Fibroblast of the aortic adventitia (primary cell): ENCODE measurements at places on chromosomes 5 and 9.

DNA sequence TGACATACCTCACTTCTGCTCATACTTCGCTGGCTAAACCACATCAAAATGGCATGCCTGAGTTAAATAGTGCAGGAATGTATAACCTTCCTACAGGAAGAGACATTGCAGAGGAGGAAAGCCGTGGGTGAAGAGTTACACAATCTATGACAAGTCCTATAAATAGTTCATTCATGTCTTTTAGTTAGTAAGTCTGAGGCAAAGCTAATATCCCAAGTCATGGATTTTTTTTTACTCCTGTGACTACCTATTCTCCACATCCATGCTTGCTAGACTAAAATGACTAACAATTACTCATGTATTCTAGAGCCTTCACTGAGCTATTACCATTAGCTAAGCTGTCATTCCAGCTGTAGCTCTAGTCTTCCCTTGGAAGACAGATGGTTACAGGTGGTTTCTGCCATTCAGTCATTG, 391.3 kb downstream of the NR2F1-AS1 start:
- peak; percentile 87 for DNase-seq

DNA sequence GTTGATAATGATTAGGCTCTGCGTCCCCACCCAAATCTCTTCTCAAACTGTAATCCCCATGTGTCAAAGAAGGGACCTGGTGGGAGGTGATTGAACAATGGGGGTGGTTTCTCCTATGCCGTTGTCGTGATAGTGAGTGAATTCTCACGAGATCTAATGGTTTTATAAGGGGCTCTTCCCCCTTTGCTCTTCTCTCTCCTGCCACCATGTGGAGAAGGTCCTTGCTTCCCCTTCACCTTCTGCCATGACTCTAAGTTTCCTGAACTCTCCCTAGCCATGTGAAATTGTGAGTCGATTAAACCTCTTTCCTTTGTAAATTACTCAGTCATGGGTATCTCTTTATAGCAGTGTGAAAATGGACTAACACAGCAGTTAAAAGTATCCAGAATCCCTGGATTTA, 715.2 kb upstream of the DMAC1 start:
- no peak for DNase-seq

- no peak for DNase-seq
Measured at GRCh38 chr9:136020671-136021070, 59.5 kb upstream of the UBAC1 start.

- DNase-seq = peak; percentile 35
Measured at GRCh38 chr5:126971455-126972031, 58.8 kb downstream of the MARCHF3 start.

DNA sequence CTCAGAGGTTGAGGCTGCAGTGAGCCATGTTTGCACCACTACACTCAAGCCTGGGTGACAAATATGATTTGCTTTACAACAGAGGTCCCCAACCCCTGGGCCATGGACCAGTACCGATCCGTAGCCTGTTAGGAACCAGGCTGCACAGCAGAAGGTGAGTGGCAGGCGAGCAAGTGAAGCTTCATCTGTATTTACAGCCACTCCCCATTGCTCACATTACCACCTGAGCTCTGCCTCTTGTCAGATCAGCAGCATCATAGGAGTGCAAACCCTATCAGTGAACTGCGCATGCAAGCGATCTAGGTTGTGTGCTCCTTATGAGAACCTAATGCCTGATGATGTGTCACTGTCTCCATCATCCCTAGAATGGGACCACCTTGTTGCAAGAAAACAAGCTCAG, 42.5 kb downstream of the SAXO1 start:
- DNase-seq = no peak

GRCh38 chr5:74169701-74170100, 470.8 kb downstream of the ENC1 start:
- DNase-seq = peak; percentile 68

DNA sequence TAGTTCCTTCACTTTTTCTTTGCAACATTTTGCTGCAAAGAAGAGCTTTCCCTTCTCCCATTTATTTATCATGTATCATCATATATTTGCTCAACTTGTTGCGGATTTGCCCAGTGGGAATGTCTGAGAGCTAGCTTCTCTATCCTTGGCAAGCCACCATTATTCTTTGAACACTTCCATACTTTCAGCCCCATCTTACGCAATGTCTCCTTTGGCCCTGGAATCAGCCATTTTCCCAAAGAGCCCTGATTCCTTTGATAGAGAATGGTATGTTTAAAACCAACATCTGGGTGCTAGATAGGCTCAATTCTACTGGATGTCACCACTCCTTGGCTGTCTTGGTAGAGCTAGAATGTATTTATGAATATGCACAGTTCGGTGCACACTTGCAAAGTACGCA, 12.6 kb upstream of the SETD9 start:
- DNase-seq = peak; percentile 11

- no peak for DNase-seq
Measured at GRCh38 chr5:168480601-168481000, 5.7 kb upstream of the RARS1 start.

- no peak for DNase-seq
Measured at GRCh38 chr9:36764364-36765076, 191.8 kb downstream of the MELK start.

DNA sequence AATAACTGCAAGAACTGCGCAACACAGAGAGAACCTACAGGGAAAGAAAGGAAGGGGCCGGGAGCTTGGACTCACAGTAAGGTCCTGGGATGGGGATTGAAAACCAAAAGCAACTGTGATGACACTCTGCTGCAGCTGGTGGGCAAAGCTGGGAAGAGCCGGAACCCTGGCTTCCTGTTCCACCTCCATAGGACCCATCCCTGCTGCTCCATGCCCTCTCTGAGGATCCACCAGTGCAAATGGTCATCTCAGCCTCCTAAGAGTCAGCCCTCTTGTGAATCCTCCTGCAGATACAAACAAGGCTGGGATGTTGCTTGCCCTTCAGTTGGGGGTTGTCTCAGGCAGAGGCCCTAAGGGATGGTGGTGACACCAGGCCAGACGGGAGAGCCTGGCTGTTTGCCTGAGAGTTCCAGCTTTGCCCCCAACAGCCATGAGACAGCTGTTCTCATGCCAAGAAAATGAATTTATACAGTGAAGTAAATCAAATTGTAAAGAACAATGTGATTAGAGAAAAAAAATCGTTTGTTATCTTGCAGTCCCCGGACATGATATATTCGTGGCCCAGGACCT, 90.8 kb downstream of the TENT4A start:
- DNase-seq = no peak

DNA sequence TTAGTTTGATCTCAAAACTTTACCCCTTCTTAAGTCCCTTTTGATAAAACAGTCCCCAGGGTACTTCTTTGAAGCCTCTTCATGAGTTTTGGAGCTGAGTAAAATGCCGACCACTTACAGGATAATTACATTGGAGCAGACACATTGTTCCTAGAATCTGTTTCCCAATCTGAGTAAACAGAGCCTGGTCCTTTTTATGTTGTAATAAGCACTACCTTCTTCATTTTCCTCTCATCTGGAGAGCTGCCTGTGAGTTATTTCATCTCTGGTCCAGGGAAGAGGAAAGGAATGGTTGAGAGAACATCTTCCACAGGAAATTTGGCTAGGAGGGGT, 26.3 kb upstream of the GALNT10 start:
- DNase-seq = no peak

GRCh38 chr5:51746023-51746422, 362.8 kb downstream of the ISL1 start:
- DNase-seq = no peak

DNA sequence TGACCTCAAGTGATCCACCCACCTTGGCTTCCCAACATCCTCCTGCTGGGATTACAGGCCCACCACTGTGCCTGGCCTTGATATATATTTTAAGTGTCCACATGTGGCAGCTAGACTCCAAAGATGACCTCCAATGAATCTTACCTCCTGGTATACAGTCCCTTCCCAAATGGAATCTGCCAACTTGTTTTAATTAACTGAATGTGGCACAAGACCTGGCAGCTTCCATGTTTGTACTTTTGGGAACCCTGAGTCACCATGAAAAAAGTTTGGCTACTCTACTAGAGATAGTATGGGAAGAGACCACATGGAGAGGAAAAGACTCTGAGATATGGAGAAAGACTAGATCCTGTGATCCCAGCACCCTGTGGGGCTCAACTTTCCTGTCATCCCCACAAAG, 42.5 kb downstream of the CCL28 start:
- DNase-seq = no peak

DNA sequence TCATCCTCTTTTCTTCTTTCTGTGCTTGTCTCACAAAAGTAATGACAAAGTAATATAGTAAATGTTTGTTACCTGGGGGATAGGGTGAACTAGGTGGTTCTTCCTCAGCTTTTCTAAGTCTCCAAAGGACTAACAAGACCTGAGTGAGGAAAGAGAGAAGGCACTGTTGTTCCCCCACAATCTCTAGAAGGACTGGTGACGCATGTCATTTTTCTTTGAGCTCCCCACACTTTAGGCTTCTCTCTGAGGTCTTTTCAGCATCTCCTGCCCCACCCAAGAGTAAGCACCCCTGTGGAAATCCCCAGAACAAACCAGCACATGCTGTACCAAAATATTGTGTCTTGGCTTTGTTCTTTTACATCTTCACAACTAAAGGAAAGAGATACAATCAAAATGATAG, 2.4 kb upstream of the IL7R start:
- DNase-seq = no peak

- no peak for DNase-seq
Measured at GRCh38 chr9:34508463-34508862, 14.3 kb downstream of the ENHO start.

- DNase-seq = peak; percentile 46
Measured at GRCh38 chr5:80064124-80064523, 29.0 kb downstream of the THBS4 start.

DNA sequence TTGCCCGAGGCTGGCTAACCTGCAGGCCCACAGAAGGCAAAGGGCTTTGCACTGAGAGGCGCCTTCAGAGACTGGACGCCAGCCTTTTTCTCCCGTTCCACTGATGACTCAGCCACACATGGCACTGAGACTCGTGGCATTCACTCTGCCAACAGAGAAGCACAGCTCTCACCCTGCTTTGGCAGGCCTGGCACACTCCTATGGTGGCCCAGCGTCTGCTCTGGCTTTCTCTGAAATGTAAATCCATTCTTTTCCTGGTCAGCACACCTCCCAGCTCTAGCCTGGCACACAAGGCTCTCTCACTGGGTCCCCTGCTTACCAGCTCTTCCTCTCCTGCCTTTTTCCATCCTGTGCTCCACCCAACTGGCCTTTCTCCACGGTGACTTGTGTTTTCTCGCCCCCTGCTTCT, 5.9 kb upstream of the MELK start:
- DNase-seq = peak; percentile 53

- DNase-seq = no peak
Measured at GRCh38 chr5:43046474-43046873, 6.4 kb upstream of the ANXA2R start.

DNA sequence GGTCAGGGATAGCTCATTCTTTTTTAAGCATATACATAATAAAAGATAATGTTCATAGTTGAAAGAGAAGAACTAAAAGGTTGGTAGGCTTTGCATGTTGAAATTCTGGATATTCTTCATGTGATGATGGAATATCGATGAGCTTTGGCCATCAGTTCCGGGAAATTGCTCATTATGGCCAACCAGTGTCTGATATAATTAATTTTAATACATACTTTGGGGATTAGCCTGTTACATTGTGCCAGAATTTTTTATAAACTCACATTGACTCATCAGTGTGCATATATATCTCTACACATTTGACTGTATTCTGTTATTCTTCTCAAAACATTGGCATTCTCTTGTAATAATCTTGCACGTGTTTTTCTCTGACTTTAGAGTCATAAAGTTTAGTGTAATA, 84.3 kb downstream of the NNT start:
- DNase-seq = no peak

DNA sequence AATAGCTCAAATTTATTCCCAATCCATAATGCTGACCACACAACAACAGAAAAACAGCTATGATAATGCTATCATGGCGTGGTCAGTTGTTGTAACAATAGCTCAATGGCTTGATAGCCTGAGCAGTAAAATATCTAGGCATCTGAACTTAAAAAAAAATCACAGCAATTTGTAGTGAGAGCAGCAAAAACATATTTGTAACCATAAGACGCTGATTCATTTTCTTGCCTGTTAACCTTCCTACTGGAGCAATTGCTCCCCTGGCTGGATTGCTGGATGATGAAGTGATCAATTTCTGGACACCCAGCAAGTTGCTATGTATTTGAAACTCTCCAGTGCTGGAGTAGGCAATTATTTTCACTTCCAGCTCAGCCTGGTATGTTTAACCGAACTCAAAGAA, 115.1 kb downstream of the PCSK1 start:
- peak; percentile 45 for DNase-seq

- peak; percentile 30 for DNase-seq
Measured at GRCh38 chr5:65102976-65103711, 334.4 kb downstream of the CWC27 start.

GRCh38 chr9:21546949-21547348, 64.8 kb upstream of the IFNE start:
- no peak for DNase-seq

GRCh38 chr9:100583014-100583802, 5.3 kb downstream of the CAVIN4 start:
- DNase-seq = peak; percentile 49

DNA sequence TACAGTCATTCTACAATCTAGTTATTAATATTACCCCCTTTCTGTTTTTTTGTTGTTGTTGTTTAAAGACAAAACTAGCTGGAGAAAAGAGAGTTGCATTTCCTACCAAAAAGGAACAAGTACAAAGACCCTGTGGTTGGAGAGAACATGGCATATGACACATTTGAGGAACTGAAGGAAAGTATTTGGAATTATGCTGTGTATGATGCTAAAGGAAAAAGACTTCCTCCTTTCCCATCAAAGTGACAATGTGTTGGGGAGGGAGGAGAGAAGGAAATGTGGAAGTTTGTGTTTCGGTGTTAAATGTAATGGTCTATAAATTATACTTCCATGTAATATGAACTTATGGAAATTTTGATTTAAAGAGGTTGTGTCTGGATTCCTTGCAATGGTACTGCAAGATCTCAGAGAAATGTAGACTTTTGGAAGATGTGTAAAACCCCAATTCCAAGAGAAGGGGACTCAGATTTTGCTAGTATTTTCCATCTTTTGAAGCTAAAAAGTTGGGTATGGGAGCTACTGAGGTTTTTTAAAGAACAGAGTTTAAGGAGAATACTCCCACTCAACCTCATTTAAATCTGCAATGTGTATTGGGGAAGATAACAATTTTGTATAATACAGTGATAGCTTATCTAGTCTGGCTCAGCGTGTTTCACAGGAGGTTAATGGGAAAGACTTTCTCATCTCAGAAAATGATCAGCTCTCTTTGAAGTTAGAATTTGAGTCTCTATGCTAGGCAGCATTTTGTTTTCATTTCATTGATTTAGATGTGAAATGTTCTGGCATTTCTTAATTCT, 15.4 kb upstream of the TNFSF8 start:
- DNase-seq = no peak

DNA sequence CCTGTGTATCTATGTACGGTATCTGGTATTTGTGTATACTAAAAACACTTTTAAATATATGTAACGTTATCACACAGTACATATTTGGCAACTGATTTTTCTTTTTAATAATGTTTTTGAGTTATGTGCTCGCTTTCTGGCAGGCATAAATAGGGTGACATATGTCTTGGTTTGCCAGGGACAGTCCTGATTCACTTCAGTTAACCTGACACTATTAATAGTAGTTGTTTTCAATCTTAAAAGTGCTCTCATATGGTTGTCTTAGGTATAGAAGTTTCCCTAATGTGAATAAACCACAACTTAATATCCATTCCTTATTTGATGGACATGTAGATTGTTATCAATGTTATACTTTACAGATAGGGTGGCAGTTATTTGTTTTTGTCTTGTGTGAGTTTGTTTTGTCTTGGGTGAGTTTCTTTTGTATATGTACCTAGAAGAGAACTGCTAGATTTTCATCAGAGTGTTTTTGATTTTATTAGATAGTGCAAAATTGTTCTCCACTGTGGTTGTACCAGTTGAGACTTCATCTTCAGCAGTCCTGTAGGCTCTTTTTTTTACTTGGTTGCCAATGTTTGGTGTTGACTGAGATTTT, 7.9 kb downstream of the G3BP1 start:
- no peak for DNase-seq
